ENCODE measurements at places on chromosomes 1 and 21.

DNA sequence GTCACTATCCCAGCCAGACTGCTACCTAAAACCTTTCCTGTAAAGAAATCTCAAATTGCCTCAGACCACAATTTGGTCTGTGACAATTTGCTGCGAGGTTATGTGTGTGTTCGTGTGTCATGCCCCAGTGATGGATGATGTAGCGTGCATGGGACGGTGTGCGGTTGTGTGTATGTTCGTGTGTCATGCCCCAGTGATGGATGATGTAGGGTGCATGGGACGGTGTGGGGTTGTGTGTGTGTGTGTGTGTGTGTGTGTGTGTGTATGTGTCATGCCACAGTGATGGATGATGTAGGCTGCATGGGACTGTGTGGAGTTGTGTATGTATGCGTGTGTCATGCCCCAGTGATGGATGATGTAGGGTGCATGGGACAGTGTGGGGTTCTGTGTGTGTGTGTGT lies 9.4 kb downstream of the SELP start:
- peak; percentile 8 for DNase-seq

DNA sequence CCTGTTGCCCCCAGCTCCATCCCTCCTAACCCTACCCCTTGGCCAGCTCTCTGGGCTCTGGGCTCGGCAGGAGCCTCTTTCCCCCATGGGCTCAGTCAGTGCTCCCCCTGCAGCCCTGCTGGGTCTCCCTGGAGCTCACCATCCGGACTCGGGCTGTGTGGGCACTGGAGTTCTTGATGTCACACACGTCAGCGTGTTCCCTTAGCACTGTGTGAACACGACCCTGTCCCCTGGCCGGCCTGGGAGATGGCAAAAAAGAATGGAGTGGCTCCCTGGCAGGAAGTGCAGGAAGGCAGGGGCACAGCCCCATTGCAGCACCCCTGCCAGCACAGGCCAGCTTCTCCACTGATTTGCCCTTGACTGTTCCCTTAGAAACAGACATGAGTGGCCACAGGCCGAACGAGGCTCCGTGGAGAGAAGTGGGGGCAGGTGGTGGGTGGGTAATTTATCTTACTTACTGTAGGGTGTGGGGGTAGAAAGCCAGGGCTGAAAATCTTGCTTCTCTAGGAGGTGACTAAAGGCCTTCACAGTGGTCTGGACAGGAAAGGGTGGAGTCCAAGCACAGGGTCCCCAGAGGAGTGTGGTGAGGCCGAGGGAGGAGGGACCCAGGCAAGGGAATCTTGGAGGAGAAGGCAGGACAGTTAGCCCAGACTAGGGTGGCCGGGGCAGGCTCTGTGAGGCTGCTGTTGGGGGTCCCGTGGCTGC lies 381.7 kb upstream of the VAMP3 start:
- no peak for DNase-seq

DNA sequence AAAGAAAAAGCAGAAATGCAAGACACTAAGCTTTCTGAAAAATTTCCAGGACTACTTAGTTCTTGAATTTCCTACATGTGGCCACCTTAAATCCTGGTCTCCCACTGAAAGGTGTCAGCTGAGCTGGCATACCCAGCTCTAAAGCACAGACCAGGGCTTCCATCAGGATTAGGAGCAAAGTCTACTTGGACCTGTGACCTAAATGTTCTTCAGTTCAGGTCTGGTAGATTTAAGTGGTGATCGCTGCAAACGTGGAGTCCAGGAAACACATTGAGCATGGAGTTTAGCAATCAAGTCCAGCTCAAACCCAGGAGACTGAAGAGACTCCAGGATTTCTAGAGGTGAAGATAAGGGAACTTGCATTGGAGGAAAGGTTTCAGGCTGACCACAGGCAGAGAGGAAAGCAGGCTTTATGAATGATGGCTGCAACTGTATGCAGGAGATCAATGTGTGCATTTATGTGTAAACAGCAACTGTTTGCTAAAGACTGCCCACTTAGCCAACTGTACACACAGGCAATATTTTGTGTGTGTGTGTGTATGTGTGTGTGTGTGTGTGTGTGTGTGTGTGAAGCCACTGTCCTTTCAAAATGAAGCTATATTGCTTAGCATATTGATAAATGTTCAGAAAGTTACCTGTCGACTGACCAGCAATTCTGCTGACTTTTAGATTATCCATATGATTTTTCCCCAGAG lies 75.2 kb downstream of the LMX1A start:
- DNase-seq, result no peak

DNA sequence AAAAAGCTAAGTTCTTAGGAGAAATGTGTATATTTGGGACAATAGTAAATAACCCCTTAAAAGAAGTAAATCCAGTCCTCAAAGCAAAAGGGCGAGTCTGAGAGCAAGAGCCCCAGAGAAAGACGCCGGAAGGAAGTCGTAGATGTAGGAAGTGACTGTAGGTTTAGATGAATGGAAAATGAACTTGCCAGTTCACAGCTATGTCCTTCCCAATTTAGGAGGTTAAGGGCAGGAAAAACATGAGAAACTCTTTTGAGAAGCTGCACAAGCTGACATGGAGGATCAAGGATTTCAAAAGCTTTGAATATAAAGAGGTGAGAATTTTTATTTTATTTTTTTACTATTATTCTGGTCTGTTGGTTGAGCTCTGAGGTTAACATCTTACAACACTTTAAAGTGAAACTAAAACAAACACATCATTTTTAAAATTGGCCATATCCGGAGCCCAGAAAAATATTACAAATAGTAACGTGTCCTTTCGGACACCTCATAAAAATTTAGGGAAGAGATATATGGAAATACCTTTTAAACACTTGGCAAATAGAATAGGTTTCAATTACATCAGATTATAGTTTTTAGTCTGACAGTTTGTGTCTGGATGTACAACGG lies 1178.6 kb downstream of the MRPL39 start:
- peak; percentile 45 for DNase-seq

GRCh38 chr1:225827076-225827475 lies 17.2 kb downstream of the EPHX1 start:
- DNase-seq, result no peak

- DNase-seq, result peak; percentile 20
These were observed 2.3 kb downstream of the DYRK3 start for GRCh38 chr1:206637605-206638004.

GRCh38 chr1:231634323-231635013 lies 7.9 kb downstream of the DISC1 start:
- DNase-seq, result no peak

DNA sequence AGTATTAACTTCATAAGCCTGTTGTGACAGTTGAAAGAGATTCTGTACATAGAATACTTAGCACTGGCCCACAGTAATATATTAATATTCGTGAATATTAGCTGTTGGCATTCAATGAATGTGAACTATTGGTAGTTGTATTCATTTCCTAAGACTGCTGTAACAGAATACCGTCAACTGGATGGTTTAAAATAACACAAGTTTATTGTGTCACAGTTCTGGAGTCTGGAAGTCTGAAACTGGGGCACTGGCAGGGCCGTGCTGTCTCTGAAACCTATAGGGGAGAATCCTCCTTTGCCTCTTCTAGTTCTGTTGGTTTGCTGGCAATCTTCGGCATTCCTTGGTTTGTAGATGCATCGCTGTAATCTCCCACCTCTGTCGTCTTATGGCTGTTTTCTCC lies 47.5 kb downstream of the OLFML3 start:
- DNase-seq, result no peak

- no peak for DNase-seq
These were observed 27.2 kb upstream of the MGST3 start for GRCh38 chr1:165603810-165604209.

- DNase-seq, result no peak
These were observed 74.7 kb downstream of the RUNX1 start for GRCh38 chr21:34974162-34974981.

DNA sequence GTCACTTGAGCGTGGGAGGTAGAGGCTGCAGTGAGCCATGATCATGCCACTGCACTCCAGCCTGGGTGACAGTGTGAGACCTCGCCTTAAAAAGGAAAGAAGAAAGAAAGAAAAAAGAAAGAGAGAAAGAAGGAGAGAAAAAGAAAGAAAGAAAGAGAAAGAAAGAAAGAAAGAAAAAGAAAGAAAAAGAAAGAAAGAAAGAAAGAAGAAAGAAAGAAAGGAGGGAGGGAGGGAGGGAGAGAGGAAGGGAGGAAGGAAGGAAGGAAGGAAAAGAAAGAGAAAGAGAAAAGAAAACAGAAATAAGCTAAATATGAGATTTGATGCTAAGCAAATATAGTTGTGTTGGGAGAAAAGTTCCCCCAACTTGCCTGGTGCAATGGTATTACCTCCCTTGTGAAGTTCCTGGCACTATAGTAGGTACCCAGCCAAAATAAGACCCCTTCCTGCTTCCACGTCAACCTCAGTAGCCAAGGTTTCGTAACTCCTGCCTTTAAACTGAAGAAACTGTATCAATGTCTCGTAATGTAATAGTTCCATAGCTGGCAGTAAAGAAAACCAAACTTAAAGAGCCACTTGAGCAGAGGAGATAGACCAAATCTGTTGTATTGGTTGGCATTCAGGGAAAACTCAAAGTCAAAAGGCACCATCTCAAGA lies 88.1 kb upstream of the HNRNPU start:
- DNase-seq, result no peak

DNA sequence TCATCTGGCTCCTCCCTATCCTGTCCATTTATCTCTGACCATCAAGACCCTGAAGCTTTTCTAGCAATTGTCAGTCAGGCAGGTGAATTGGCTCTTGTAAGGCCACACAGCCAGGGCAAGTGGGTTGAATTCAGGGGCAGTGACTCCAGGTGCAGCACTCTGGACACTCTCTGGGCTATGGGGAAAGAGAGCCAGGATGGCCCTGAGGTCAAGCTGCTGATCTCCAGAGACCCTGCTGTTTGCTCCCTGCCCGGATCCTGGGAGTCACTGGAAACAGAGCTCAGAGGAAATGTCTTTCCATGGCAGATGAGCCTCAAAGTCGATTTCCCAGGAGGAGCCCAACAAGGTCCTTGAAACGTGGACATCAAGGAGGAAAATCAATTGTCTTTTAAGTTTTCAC lies 184.4 kb downstream of the C1orf94 start:
- no peak for DNase-seq

- no peak for DNase-seq
These were observed 361.5 kb downstream of the RRAGC start for GRCh38 chr1:38497921-38498656.

- DNase-seq, result no peak
These were observed 75.6 kb upstream of the ROR1 start for GRCh38 chr1:63698001-63698838.

- DNase-seq, result no peak
These were observed 96.8 kb downstream of the BEND5 start for GRCh38 chr1:48679859-48680258.

DNA sequence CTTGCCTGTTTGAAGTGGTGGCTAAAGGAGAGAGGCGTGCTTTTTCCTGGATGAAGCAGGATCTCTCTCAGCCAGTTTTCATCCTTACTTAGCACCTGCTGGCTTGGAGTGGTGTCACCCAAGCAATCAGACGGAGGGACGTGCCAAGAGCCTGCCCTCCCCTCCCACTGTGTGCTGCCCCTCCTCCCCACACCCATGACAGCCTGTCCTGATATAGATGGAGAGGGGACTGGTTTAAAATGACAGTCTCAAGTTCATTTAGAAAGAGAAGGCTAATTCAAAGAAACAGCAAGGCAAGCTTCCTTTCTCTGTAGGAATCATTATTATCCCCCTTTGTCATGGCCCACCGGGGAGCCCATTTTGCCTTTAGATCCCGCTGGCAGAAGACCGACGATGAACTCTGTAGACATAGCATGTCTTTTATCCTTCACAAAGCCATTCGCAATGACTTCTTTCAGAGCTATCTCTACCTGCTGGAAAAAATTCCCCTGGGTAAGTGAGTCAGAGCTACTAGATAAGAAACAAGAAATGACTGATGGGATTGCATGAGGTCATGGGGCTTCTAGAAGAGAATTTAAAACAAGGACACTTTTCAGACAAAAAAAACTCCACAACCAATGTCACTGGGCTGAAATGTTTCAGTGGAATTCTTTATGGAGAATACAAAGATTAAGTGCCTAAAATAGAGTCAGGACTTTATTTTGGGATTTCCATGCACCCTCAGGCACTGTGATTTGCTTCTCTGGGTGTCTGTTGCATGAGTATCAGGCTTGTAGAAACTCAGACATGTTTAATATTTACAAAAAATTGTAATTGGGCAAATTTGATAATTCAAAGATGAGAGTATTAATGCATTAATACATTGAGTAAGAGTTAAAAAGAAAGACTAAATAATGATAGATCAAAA lies at the start of gene NTMT2:
Gene NTMT2 (plus strand): TSS at position 190 of the 907 bp plus-strand sequence. CDS start 149 bp downstream, at position 339.
- no peak for DNase-seq

DNA sequence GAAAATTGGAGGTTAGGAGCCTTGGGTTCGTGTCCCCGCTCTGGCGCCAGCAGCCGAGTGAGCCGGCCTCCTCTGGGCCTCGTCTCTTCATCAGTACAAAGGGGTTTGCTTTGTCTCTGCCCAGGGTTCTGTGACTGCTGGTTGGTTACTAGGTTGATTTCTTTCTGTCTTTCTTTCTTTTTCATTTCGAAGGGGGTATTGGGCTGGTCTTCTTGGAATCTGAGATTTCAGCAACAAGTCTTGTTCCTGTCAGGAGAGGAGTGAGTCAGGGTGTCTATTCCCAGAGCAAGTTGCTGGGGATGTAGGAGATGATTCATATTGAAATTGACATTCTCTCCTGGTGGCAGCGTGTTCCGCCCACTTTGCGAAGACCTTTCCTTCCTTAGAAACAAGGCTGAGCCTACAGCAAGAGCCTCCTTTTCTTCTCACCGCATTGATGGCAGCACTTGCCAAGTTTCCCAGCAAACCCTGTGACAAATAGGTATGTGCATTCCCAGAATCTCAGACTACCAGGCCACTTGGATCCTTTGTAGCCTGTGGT lies 79.2 kb downstream of the MAN1C1 start:
- no peak for DNase-seq

- DNase-seq, result peak; percentile 10
These were observed 841 bp downstream of the POFUT2 start for GRCh38 chr21:45286671-45287437.

- DNase-seq, result no peak
These were observed 71.4 kb downstream of the SYT6 start for GRCh38 chr1:114082304-114082630.

GRCh38 chr1:15444468-15445389 lies 6.5 kb downstream of the CTRC start:
- no peak for DNase-seq

All from common myeloid progenitor, CD34-positive (primary cell).